Activated T-helper 17 cell treated with anti-CD3 and anti-CD28 coated beads, Interleukin-2, amount 50 U/mL, for 72 hours (primary cell): ENCODE measurements at places on chromosomes 2 and 18. TPM values are rescaled to one million over a fixed set of nuclear protein-coding genes. Genes with fewer than 3 reads are reported as not detected.

SERPINB13 gene
- not detected for total RNA-seq

BOLL gene
- not detected for total RNA-seq

PROKR1 gene
- not detected for total RNA-seq

MOCOS gene
- total RNA-seq: 0.19 TPM

GKN1 gene
- total RNA-seq: not detected

DNA sequence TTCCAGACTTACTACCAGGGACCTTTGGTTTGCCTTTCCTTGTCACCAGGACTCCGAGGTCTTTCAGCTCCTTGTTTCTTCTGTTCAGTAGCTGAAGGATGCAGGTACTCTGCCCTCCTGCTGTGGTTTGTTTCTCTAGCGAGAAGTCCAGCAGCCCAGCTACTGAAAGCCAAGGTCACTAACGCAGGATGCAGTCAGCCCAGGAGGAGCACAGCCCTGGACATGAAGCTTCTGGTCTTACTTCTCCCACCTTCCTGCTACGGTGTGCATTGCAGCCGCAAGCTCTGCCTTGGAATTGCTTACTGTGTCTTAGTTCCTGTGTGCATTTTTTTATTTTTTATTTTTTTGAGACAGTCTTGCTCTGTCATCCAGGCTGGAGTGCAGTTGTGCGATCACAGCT lies 62.4 kb downstream of the DGKD start:
- H3K4me1 ChIP-seq: peaks cover 66% of the 10 kb centered on the region
- peaks cover 11% of the 10 kb centered on the region for H3K36me3 ChIP-seq
- no peaks in the 10 kb centered on the region for H3K27me3 ChIP-seq
- ATAC-seq: no peak
- H3K27ac ChIP-seq: no peak overlapping the region

DNA sequence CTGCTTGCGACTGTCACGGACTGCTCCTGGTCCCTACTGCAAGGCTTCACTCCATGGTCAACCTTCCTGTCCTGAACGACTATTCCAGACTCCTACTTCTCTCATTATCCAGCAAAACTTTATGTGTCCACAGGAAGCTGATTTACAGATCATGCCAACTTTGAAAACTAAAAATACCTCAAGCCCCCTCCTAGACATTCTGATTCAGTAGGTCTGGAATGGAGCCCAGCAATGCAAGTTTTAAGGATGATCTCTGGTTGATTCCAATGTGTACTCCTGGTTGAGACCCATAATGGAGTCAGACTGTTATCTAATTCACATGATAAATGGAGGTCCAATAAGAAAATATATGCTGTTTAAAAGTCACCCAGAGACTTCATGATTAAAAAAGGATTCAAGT lies 13.1 kb upstream of the LRATD1 start:
- no peaks in the 10 kb centered on the region for H3K4me1 ChIP-seq
- H3K27me3 ChIP-seq: peaks cover 4% of the 10 kb centered on the region

DNA sequence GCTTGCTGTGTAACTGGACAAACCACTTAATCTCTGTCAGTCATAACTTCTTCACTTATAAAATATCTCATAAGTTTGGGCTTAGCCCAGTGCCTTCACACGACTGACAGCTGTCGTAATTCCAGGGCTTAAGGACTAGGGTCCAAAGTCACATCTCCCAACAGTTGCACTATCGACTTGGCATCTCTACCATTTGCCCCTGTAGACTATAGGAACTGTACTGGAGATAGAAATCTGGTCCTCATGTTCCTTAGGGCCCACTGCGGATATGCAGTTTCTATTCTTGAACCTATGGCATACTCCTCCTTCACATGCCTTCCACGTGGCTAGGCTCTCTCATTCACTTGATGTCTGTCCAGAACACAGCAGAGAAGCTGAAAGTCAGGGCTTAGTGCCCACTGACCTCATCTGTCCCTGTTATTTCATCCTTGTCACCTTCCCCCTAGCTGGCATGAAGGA lies 2.7 kb downstream of the ABHD1 start:
- no peak for ATAC-seq
- H3K36me3 ChIP-seq: peaks cover 22% of the 10 kb centered on the region
- no peak overlapping the region for H3K27ac ChIP-seq
- H3K4me3 ChIP-seq: no peak overlapping the region

DNA sequence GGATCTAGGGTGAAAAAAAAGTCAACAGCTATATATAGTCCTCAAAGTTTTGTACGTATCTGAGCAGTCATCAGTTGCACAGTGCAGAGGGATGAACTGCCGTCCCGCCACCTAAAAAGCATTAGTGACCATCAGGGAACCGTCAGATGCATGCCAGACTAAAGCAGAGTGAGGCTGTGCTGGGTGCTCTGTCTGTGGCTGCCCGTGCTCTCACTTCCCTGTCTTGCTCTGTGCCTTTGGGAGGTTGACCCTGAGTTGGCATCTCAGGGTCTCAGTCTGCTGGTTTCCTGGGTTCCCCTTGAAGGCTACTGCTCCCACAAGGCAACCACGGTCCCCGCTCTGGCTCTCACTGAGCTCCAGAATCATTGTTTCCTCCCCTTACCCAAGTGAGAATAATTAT lies 11.1 kb downstream of the CLUL1 start:
- H3K4me3 ChIP-seq: no peak overlapping the region
- H3K27me3 ChIP-seq: peaks cover 10% of the 10 kb centered on the region
- ATAC-seq: no peak
- H3K36me3 ChIP-seq: no peaks in the 10 kb centered on the region
- H3K27ac ChIP-seq: no peak overlapping the region

DNA sequence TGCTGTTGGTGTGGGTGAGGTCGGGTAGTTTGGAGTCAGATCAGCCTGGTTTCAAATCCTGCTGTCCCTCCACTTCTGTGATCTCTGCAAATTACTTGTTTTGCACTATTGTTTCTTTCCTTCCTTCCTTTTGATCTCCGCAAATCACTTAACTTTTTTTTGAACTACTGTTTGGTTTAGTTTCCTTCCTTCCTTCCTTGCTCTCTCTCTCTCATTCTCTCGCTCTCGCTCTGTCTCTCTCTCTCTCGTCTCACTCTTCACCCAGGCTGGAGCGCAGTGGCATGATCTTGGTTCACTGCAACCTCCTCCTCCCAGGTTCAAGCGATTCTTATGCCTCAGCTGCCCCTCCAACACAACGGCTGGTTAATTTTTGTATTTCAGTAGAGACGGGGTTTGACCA lies 141.6 kb upstream of the ITGA6 start:
- H3K36me3 ChIP-seq: no peaks in the 10 kb centered on the region
- H3K27me3 ChIP-seq: no peaks in the 10 kb centered on the region
- H3K4me1 ChIP-seq: peaks cover 8% of the 10 kb centered on the region
- peak overlapping the region; percentile 4 for H3K27ac ChIP-seq
- no peak for ATAC-seq

DNA sequence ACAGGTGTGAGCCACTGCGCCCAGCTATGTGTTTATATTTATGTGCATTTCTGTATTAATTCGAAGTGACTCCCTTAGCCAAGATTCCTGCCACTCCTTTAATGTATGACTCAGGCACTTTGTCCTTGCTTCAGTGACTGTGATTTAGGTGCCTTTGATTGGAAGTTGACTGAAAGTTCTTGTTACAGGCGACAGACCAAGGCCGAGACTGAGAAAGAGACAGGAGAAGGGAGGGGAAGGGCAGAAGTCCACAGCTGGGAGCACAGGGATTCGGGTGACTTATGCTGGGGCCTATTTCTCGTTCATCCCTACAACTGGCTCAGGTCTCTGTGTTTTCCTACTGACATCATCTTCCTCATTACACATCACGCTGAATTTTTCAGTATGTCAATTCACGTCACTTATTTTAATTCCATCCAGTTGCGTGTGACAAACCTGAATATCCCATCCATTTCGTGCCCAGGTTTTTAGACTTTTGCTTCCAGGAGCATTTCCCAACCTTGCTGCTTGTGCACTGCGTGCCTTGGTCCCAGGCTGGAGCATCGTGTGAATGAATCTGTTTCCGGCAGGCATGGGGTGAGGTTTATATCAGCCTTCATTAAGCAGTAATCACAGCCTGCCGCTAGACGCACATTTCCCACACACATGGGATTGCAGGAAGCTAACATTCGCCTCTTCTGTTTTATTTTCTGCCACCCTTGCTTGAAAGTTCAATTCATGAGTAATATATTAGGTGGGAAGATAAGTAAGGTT lies 42.4 kb downstream of the TMEM18 start:
- H3K27me3 ChIP-seq: no peaks in the 10 kb centered on the region
- no peak for ATAC-seq
- H3K36me3 ChIP-seq: no peaks in the 10 kb centered on the region
- no peak overlapping the region for H3K27ac ChIP-seq
- H3K4me3 ChIP-seq: no peak overlapping the region

- no peaks in the 10 kb centered on the region for H3K4me1 ChIP-seq
- no peaks in the 10 kb centered on the region for H3K36me3 ChIP-seq
- H3K27ac ChIP-seq: no peak overlapping the region
- no peak for ATAC-seq
Observed at GRCh38 chr2:173451118-173451517, 96.4 kb downstream of the CDCA7 start.

DNA sequence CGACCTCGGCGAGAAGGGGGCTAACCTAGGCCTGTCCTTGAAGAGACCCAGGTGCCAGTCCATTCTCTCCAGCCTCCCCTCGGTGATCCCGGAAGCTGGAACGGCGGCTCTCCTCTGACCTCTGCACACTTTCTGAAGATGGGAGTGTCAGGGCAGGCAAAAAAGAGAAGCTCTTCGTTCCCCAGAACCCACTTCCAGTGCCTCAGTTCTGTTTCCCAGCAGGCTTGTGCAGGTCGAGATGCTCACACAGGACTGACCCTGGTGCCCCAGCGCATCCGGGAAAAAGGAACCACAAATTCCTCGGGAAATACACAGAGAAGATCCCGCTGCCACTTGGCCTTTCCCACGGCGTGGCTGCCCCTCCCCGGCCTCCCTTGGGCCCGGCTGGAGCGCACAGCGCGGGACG lies 681 bp upstream of the PTPN18 start:
- peaks cover 5% of the 10 kb centered on the region for H3K4me1 ChIP-seq
- H3K36me3 ChIP-seq: no peaks in the 10 kb centered on the region
- ATAC-seq: no peak
- H3K27me3 ChIP-seq: no peaks in the 10 kb centered on the region

- H3K4me3 ChIP-seq: no peak overlapping the region
- no peak for ATAC-seq
- H3K27me3 ChIP-seq: peaks cover 18% of the 10 kb centered on the region
- no peak overlapping the region for H3K27ac ChIP-seq
Observed at GRCh38 chr2:39696838-39697237, 31.1 kb downstream of the TMEM178A start.

GRCh38 chr18:4931209-4931608 lies 265.8 kb downstream of the AKAIN1 start:
- H3K4me3 ChIP-seq: no peak overlapping the region
- no peaks in the 10 kb centered on the region for H3K27me3 ChIP-seq
- H3K36me3 ChIP-seq: no peaks in the 10 kb centered on the region
- ATAC-seq: no peak
- no peaks in the 10 kb centered on the region for H3K4me1 ChIP-seq

DNA sequence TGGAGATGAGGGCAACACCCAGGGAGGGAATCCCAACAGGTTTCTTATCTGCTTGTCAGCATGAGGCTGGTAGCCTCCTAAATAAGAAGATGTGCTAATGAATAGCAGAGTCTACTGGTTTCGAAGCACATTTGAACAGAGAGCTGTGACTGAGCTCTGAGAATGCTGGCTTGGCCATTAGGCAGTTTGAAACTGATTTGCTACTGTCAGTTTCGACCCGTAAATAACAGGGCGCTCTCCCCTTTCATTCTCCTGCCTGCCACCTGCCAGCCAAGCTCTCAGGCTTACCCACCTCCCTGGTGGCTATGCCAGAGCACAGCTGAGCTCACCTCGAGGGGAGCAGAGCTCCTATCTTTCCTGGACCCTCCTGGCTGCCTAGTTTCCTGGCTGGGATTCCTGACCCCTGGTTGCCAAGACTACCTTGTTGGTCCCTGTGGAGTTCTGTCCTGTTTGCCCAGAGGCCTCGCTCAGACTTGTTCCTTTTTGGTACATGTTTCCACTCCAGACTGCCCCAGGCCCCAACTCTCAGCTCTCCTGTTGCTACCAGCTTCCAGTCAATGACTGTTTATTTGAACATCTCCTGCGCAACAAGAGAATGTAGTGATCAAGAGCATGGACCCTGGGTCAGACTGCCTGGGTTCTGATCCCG lies 102.3 kb upstream of the ALPP start:
- no peaks in the 10 kb centered on the region for H3K4me1 ChIP-seq
- H3K36me3 ChIP-seq: peaks cover 21% of the 10 kb centered on the region
- H3K4me3 ChIP-seq: no peak overlapping the region

- no peak overlapping the region for H3K27ac ChIP-seq
- H3K4me1 ChIP-seq: peaks cover 7% of the 10 kb centered on the region
- no peaks in the 10 kb centered on the region for H3K36me3 ChIP-seq
- peaks cover 5% of the 10 kb centered on the region for H3K27me3 ChIP-seq
- ATAC-seq: peak; percentile 60
- H3K4me3 ChIP-seq: no peak overlapping the region
Observed at GRCh38 chr2:28716265-28716865, 35.3 kb upstream of the PPP1CB start.

GRCh38 chr2:168245074-168245825 lies 2.1 kb downstream of the STK39 start:
- H3K4me1 ChIP-seq: peaks cover 5% of the 10 kb centered on the region
- ATAC-seq: no peak
- peak overlapping the region; percentile 79 for H3K4me3 ChIP-seq
- no peaks in the 10 kb centered on the region for H3K27me3 ChIP-seq
- peaks cover 5% of the 10 kb centered on the region for H3K36me3 ChIP-seq

GRCh38 chr2:198545411-198545810 lies 741.0 kb downstream of the PLCL1 start:
- no peak overlapping the region for H3K4me3 ChIP-seq
- no peaks in the 10 kb centered on the region for H3K4me1 ChIP-seq
- no peak for ATAC-seq
- no peaks in the 10 kb centered on the region for H3K36me3 ChIP-seq
- H3K27ac ChIP-seq: no peak overlapping the region

DNA sequence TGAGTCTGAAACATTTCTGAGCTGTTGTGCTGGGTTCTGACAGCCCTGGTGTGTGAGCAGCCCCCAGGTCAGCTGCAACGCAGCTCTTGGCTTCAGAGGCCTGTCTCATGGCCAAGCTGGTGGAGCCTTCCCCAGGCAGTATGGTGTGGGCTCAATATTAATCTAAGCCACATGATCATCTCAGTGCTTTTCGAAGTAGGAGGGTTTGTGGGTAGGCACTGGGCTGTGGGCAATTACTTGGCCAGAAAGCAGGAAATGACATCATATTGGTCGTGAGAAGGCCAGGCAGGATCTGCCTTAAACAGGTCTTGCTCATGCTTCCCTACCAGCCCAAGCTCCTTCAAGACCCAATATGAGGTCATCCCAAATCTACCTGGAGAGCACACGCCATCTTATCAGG lies 26.9 kb downstream of the LOXHD1 start:
- no peak overlapping the region for H3K4me3 ChIP-seq
- no peaks in the 10 kb centered on the region for H3K4me1 ChIP-seq
- H3K27ac ChIP-seq: no peak overlapping the region
- H3K27me3 ChIP-seq: peaks cover 11% of the 10 kb centered on the region
- H3K36me3 ChIP-seq: no peaks in the 10 kb centered on the region

GRCh38 chr2:1784986-1785617 lies 40.8 kb upstream of the PXDN start:
- no peaks in the 10 kb centered on the region for H3K4me1 ChIP-seq
- no peak for ATAC-seq
- no peak overlapping the region for H3K4me3 ChIP-seq

- no peak overlapping the region for H3K27ac ChIP-seq
- no peak for ATAC-seq
- H3K4me3 ChIP-seq: no peak overlapping the region
- peaks cover 12% of the 10 kb centered on the region for H3K27me3 ChIP-seq
Observed at GRCh38 chr18:32754508-32755263, 18.1 kb downstream of the KLHL14 start.
